Stimulated activated CD8-positive, alpha-beta memory T cell treated with anti-CD3 and anti-CD28 coated beads, Interleukin-7, amount 100 ng/mL, for 24 hours (primary cell): ENCODE measurements at places on chromosomes 12 and 14.
A peak's percentile ranks its signal among the peaks of the same experiment; 100 is the strongest.

- no peak for DNase-seq
Measured at GRCh38 chr14:31934767-31935266, 142.3 kb upstream of the ARHGAP5 start.

- DNase-seq, result no peak
Measured at GRCh38 chr12:50765095-50765911, 1.4 kb downstream of the ATF1 start.

DNA sequence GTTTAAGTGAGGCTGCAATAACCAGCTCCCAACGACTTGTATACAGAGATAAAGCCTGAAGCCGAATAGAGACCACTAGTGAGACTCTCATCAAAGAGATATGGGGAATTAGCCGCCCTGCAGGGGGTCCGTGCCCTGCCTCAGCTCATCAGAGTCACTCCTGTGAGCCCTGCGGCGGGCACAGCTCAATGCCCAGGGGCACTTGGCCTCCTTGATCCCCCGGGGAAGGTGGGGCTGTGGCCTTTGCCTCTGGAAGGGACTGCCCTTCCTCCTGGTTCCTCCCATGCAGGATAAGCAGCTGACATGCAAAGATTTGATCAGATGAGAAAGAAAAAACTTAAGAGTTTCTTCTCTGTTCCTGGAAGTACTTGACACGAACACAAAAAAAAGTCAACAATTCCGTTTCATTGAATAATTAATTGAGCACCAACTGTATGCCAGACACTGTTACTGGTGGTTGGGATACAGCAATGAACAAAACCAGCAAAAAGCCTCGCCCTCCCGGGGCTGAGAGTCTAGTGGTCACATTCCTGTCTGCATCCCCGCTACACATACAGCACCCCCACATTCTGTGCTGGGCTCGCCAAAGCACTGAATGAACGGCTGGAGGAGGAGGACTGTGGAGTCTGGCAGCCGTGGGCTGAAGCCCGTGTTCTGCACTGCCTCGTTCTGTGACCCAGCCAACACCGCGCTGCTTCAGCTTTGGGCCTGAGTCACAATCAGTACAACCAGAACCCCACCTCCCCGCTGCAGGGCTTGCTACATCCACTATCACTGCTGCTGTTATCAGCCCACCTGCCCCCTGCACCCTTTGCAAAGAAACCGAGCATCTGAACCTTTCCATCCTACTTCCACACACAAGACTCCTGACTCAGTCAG is 10.3 kb downstream of the TTC7B start:
- no peak for DNase-seq

DNA sequence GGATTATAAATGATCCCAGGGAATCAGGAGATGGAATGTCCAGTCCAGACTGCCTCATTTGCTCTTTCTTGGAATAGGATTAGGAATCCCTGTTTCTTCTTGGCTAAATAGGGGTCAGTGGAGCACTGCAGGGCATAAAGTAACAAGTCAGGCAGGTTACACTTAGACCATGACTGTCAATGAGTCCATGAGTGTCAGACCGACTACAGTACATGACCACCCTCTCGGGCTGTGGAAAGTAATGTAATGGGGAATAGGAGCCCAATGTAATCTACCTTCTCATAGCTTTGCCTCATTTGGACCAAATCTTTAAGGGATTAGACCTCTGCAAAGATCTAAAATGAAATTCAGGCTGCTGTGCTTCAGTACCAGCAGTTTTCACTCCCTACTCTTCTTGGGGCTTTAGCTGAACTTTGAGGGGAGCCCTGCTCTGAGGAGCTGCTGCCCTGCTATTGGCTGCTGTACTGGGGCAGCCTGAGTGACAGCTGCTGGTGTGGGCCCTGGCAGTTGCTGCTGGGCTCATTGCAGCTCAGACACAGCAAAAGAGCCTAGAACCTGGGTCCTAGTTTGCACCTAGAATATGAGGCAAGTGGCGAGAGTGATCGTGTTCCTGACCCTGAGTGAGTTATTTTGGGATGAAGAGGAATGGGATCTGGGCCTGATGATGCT is 62.2 kb upstream of the OR4E1 start:
- DNase-seq, result no peak

DNA sequence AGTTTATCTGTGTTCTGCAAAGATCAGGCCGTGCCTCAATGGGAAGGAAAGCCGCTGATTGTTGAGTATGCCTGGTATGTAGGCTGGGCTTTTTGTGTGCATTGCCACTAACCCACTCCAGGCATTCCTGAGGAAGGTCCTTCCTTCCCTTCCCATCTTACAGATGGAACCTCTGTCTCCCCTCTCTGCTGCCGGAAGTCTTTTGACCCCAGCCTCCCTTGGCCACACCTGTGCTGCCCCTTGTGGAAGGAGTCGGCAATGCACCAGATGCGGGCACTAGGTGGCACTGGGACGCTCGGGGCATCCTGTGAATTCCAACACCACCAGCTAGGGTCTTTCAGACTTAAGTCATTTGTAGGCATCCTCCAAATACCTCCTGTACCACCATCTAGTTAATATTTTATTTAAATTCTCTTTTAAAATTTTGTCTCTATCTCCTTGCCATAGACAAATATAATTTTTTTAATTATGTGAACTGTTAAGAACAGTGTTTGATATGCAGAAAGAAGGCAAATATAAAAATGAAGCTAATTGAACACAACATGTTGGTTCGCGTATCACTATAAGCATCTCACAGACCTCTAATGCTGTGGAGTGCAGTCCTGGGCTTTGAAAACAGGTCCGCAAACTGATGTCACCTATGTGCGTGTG is 99.6 kb downstream of the RIN3 start:
- DNase-seq, result peak; percentile 55
